Fibroblast of upper back skin (primary cell): ENCODE measurements at places on chromosomes 16 and 17.

- no peak for DNase-seq
Observed at GRCh38 chr17:63514477-63514876, 8.7 kb upstream of the KCNH6 start.

GRCh38 chr17:49964769-49965523, 4.0 kb upstream of the DLX4 start:
- no peak for DNase-seq

DNA sequence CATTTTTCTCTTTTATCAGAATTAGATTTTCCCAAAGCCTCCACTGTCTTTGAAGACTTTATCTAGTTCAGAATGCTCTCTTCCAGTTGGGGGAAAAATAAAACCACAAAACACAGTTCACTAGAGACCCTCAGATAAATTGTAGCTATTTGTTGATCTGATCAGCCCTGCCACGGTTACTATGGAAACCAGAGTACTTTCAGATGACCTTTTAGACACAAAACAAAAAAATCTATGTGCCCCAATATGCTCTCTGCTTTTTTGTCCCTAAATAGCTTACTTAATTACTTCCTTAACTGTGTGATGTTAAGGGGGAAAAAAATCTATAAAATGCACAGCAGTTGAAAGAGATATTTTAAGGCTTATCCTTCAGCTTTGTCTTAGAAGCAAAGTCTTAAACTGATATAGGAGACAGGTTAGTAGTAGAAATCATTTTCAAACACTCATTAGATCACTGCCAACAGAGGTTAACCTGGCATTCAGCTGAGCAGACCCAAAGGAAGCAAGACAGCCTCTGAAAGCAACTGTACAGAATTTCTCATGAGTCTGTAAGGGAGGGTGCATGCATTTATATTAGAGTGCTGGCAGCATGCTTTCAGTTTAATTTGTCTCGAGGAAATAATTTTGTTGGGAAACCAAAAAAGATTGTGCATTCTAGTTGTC, 129.9 kb upstream of the CACNG5 start:
- no peak for DNase-seq

GRCh38 chr16:23608194-23608593, 12.1 kb upstream of the NDUFAB1 start:
- no peak for DNase-seq

DNA sequence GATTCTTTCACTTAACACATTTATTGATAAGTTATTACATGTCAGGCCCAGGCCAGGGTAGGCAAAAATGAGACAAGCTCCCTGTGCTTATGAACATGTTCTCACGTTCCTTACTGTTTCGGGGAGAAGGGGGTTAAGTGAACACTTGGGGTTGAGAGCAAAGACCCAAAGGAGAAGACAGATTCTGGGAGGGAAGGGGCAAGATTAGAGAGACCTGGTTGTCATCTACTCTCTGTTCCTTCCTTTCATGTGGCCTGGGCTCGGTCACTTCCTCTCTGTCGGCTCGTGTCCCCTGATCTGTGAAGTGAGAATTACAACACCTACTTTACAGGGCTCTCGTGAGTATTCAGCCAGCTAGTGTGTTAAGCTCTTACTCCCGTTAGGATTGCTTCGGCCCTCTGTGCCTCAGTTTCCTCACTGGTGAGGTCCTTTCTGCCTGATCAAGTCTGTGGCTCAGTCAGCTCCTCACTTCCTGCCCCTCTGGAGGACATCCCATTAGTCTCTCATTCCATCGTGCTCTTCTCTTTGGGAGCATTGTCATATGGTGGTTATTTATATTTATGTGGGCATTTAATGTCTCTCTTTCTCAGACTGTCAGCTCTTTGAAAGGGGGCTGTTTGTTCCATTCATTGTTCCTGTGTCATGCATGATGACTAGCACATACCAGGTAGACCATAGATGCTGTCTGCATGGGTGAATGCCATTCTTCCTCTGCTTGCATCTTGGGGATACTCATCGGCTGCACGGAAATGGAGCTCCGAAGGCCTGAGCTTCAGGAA, 38.9 kb downstream of the PLCG2 start:
- no peak for DNase-seq

DNA sequence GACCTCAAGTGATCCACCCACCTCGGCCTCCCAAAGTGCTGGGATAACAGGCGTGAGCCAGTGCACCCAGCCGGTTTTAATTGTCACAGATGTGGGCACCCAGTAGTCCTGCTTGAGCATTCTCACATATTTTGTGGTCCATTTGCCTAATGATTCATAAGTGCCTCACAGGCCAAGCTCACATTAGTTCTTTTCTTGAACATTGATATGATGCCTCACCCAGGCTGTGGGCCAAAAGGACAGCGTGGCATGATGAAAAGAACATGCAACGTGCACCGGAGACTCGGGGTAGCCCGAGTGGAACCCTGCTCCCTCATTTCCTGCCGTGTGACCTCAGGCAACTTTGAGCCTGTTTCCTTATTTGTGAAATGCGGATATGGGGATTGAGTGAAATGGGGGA, 181.9 kb downstream of the SNX29 start:
- DNase-seq = peak; percentile 98

DNA sequence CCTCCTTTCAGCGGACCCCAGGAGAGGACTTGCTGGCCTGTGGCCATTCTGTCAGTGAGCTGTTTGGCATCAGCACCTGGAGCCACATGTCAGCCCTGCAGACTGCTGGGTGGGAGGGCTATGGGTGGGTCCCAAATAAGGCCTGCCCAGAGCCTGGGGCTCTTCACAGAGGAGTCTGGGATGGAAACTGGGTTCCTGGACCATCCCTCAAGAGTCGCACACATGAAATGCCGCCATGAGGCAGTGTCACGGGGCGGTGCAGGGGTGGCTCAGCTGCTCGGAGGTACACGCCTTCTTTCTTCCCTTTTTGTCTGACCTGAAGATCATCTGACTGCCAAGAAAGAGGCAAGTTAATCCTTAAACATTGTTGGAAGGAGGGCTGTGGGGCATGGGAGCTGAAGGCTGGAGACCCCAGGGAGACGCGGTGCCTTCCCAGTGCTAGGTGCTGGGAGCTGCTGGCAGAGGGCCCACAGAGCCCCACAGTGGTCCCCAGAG, 14.8 kb downstream of the MPRIP start:
- DNase-seq = no peak

- peak; percentile 10 for DNase-seq
Observed at GRCh38 chr17:14051692-14052091, 17.6 kb upstream of the COX10 start.

- DNase-seq = no peak
Observed at GRCh38 chr16:7839568-7839967, 506.9 kb downstream of the RBFOX1 start.

- peak; percentile 49 for DNase-seq
Observed at GRCh38 chr16:54873071-54873470, 57.6 kb upstream of the IRX5 start.

DNA sequence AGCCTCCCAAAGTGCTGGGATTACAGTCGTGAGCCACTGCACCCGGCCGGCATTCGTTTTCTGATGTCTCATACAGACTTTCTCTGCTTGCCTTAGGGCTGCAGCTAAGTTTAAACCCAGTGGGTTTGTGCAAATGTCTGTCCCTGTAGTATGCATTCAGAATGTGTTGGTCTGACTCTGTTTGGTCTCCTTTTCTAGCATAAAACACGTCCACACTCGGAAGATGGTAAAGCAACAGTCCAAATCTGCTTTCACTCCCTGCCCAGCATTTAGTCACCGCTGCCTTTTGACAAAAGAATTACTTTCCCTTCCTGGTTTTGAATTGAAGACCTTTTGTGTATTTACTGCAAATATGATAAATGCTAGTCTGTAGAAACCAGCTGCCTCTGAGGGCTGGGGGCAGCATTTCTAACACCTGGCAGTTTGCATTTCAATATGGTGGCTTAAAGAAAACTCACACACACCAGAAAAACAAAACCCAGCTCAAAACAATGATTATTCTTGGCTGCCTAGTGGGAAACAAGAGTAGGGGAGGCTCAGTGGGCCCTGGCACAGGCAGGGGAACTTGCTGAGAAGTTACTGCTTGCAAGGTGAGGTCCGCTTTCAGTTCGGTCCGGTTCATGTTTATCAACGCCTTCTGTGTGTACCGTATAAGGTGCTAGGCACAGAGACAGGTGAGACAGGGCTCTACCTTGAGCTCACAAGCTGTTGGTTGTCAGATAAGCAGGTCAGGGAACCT, 56.9 kb downstream of the MSI2 start:
- DNase-seq = no peak

GRCh38 chr17:69857412-69857835, 217.6 kb upstream of the KCNJ16 start:
- peak; percentile 88 for DNase-seq

- no peak for DNase-seq
Observed at GRCh38 chr16:65476448-65476955, 354.6 kb upstream of the CDH11 start.

DNA sequence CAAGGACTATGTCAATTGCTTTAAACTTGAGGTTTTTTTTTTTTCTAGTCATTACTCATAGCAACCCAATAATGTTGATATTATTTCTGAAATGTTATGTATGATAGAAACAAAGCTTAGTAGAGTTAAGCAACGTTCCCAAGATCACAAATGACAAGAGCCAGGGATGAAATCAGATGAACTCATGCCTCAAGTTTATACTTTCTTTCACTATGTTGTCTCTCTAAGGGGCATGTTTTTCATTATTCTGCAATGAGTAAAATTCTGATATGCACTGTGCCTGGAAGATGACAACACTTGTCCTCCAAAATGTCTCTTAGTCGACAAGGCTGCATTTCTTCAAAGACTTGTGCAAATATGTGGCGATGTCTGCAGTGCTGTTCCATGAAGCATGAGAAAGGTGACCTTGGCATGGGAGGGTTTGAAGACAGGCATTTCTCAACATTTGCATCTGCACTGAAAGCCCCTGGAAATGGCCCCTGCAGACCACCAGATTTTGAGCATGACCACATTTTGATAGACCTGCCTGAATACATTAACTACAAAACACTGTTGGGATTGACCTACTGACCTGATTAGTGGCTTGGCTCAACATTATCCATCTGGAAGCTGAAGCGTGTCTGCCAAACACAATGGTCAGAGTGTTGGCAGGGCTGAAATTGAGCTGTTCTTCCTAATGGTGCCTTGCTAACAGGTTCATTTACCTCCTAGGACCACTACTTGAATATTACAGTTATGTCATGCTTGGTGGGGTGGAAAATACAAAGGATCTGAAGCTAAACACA, 1027.5 kb downstream of the CDH11 start:
- DNase-seq = peak; percentile 47

DNA sequence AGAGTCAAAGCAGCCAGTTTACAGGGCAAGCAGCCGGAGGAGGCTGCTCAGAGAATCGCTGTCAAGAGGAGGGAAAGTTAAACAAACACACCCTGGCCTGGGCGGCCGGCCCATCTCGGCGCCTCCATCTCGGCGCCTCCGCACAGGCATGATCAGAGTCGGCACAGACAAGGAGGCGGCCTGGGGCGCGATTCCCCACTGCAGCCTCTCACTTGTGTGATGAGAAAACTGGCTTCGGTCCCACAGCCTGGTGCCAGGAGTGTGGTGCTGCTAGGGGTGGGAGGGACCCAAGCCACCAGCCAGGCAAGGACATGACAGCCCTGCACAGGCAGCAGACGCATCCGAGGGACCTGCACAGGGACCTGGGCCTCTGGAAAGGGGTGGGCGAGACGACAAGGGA, 17.7 kb downstream of the SLC38A10 start:
- no peak for DNase-seq

DNA sequence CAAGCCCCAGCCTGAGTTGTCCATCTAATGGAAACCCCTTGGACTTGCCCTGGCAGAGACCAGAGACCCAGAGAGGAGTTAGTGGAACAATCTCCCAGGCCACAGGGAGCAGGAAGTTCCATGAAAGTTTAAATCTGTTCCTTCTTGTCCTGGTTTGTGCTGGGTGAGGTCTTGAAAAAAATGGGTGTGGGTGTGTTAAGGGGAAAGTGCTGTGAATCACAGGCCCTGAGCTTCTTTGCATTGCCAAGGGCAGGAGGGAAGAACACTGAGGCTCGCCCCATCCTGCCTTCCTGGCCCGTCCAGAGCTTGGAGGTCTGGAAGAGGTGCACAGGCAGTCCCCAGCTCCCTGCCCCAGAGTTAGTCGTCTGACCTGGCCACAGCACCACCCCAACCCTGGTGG, 2.3 kb downstream of the ADORA2B start:
- DNase-seq = no peak

DNA sequence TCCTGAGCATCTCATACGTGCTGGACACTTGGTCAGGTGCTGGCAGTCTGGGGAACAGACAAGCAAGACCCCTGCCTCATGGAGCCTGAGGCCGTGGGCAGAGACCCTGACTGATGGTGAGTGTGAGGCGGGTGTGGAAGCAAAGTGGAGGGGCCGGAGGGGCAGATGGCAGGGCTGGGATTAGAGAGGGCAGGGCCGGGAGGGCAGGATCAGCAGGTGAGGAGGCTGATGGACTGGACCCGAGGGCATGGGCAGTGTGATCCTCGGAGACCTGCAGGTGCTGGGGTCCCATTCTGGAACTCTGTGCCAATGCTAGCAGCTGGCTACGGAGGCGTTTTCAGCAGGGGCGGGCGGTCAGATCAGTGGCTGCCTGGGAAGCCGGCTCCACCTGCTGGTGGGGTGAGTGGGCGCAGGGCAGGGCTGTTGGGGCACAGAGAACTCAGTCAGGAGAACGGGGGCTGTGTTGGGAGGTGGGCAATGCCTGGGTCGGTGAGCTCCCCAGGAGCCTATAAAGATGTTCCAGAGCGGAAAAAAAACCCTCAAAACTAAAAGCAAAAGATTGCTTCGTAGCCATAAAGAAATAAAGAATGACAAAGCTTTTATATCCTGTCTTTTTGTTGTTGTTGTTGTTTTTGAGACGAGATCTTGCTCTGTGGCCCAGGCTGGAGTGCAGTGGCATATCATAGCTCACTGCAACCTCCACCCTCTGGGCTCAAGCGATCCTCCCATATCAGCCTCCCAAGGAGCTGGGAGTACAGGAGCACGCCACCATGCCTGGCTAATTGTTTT, 8.9 kb upstream of the C16orf74 start:
- DNase-seq = no peak

DNA sequence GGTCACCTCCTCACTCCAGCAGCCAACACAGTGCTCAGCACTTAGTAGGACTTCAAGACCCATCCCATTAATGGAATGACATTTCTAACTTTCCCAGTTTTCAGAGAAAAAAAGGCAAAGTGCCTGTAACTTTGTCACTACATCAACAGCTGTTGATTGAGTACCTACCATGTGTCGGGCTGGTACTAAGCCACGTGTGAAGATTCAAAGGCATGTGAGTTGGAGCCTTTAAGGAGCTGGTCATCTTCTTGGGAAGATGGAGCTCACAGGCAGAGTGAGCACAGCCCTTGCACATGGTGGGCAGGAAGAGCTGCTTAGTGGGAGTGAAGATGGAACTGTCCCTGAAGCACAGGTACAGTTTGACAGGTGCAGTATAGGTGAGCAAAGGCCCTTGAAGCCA, 88.6 kb downstream of the GNAO1 start:
- no peak for DNase-seq

- DNase-seq = no peak
Observed at GRCh38 chr16:73560497-73560896, 512.6 kb upstream of the ZFHX3 start.

GRCh38 chr17:56292578-56292977, 139.3 kb downstream of the ANKFN1 start:
- peak; percentile 19 for DNase-seq
